ENCODE measurements at places on chromosomes 6 and 20.

GRCh38 chr6:29792123-29793035 lies 35.2 kb upstream of the HLA-G start:
- peak; percentile 11 for DNase-seq

GRCh38 chr6:46592740-46593139 lies 59.9 kb downstream of the CYP39A1 start:
- DNase-seq = no peak

DNA sequence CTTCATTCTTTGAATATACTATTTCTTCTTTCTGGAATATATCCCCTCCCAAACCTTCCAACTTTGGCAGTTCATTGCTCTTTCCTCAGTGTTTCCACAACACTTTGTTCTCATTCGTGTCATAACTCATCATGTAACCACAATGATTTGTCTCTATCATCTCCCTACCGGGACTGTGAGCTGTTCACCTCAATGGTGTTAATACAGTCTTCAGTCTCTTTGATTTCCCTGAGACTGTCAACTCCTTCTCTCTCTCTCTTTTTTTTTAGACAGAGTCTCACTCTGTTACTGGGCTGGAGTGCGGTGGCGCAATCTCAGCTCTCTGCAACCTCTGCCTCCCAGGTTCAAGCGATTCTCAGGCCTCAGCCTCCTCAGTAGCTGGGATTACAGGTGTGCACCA lies 2.5 kb upstream of the MMP24 start:
- DNase-seq = no peak

DNA sequence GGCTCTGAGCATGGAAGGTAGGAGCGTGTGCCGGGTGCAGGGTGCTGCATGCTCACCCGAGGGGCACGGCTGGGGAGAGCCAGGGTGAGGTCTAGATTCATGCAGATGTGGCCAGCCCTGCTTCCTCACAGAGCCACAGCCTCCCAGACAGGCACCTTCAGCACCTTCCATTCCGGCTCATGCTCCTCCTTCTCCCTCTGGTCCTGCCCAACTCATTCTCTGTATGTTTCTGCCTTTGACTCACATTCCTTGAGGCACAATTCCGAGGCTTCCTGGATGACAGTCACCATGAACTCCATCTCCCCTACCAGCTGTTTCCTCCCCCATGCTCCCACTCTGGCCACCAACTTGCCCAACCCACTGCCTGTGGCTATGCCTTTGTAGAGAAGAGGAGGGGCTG lies 35.4 kb downstream of the DACT2 start:
- no peak for DNase-seq

DNA sequence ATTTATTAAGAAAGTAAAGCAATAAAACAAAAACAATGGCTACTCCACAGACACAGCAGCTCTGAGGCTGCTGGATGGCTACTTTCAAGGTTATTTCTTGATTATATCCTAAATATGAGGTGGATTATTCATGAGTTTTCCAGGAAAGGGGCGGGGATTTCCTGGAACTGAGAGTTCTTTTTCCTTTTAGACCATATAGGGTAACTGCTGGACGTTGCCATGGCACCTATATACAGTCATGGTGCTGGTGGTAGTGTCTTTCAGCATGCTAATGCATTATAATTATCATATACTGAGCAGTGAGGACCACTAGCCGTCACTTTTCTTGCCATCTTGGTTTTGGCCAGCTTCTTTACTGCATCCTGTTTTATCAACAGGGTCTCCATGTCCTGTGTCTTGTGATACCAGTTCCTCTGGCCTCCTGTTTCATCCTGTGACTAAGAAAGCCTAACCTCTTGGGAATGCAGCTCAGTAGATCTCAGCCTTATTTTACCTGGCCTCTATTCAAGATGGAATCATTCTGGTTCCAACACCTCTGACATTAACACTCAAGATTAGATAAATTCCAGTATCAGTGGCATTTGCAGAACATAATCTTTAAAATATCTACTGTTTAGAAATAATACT lies 32.3 kb upstream of the TRDN start:
- no peak for DNase-seq

- no peak for DNase-seq
These were observed 4.0 kb downstream of the RBBP8NL start for GRCh38 chr20:62423326-62423706.

GRCh38 chr6:39296745-39297640 lies 17.2 kb downstream of the KCNK17 start:
- peak; percentile 9 for DNase-seq

- DNase-seq = no peak
These were observed 194.6 kb downstream of the EPM2A start for GRCh38 chr6:145540741-145541140.

GRCh38 chr6:134041093-134041492 lies 11.3 kb downstream of the SLC2A12 start:
- peak; percentile 61 for DNase-seq

DNA sequence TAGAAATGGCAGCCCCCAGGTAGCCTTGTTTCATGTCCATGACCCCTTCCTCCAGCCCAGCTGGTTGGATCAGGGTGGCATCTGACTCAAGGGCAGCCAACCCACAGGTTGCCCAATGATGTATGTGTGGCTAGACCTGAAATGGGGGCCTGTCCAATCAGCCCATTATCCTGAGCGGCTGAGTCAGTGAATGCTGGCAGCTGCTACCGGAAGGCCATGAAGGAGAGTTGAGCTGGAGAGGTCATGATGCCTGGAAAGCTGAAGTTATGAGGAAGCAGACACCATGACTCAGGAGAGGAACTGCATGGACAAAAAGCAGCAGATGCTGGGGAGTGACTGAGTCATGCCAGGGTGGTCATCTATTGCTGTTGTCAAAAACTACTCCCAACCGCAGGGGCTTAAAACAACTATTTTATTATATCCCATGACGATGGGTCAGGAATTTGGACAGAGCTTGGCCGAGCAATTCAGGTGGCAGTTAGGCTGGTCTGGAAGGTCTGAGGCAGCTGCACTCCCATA lies 67.3 kb downstream of the MDGA1 start:
- DNase-seq = peak; percentile 97

GRCh38 chr6:115594891-115595290 lies 465.8 kb downstream of the FRK start:
- DNase-seq = no peak

GRCh38 chr6:38722727-38723334 lies 7.7 kb downstream of the DNAH8 start:
- no peak for DNase-seq

DNA sequence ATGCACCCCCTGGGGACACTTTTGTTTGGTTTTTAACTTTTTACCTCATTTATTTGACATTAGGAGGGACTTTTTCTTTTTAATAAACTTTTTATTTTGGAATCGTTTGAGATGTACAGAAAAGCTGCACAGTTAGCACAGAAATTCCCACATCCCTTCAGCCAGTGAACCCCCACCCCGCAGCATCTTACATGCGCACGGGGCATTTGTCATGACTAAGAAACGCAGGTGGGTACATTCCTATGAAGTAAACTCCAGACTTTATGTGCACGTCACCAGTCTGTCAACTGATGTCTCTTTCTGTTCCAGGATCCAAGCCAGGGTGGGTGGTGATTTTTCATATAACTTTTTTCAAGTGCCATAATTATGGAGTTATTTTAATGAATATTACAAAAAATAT lies 4.9 kb upstream of the ZNF831 start:
- no peak for DNase-seq

GRCh38 chr6:161013695-161014094 lies 22.1 kb downstream of the MAP3K4 start:
- no peak for DNase-seq

DNA sequence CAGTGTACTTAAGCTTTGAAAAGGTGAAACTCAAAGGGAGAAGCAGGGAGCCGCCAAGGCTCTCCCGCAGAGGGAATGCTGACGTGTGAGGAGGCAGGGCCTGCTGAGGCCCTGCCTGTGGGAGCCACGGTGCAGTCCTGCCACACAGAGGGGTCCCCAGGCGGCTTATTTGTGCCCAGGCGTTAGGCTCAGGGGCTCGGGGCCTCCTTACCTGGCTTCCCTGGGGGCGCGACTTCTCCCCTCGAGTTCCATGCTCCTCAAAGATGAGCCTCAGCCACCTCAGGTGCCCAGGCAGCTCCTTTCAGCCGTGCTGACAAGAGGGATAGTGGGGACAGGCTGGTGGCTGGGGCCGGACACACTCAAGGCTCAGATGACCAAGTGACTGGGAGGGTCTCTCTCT lies 2.2 kb upstream of the KIF25 start:
- no peak for DNase-seq

DNA sequence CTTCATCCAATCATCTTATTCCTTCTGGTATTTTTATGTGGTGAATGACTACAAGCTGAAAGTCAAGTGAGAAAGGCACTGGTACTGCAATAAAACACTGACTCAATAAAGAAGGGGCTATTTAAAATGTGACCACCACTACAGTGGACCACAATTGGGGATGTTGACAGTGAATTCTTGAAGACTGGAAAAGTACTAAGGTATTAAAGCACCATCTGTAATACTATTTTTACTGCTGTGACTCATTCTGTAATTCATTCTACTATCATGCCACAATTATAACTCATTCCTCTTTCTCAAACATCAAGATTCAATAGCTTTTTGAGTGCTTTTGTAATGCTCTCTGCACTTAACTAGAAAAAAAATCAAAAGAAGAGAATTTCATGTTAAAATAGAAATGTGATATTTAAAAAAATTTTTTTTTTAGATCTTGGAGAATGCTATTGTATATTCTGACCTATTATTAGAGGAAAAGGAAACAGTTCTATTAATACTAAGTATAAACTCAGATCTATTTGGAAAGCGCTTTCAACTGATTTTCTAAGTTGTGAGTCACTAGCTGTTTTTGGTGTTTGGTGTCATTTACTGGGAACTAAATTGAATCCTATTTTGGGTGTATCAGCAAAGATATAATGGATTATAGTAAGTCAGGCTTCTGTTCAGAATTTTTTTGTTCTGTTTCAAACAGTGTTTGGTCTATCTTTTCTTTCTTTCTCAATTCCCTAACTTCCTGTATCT lies 104.7 kb upstream of the TMEM170B start:
- DNase-seq = peak; percentile 61

DNA sequence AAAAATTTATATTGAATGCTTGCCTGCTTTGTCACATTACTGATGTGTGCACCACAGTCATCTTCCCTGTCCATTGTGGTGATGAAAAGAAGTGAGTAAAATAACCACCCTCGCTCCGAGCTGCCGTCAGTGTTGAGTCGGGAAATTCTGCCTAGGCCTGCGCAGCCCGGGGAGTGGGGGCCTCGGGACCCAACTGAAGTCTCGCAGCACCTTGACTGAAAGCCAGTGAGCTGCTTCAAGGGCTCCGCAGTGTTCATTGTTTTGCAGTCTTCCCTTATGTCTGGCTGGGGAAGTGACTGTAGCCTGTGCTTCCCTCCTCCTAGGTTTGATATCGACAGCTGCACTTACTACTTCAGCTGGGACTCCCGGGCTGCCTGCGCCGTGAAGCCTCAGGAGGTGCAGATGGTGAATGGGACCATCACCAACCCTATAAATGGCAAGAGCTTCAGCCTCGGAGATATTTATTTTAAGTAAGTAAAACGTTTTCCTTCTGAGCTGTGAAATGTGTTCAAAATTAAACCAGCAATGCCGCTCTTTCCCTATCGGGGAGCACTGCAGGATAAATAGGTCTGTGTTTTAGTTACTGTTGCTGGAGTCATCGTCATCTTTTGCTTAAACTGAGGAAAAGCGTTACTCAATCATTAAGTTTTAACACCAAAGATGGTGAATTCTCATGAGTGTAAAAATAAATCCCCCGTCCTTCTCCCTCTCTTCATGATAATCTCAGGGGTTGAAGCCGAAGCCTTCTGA lies 32.7 kb upstream of the SLC22A1 start:
- no peak for DNase-seq

DNA sequence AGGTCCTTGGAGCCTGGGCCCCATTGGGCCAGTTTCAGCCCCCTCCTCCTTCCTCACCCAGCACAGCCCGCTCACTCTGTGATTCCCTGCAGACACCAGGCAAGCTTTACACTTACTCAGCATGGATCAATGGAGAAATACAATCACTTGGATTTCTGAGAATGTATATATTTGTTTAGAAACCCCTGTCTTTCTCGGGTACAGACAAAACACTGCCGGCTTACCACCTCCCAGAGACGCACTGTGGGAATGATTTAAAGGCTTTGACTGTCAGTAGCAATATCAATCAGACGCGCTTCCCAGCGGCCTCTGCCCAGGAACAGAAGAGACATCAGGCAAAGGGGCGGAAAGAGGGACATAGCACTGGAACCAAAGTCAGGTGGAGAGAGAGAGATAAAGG lies 186.5 kb downstream of the MAFB start:
- DNase-seq = no peak

GRCh38 chr6:89144354-89144906 lies 1.4 kb upstream of the PM20D2 start:
- no peak for DNase-seq

- DNase-seq = no peak
These were observed 208.6 kb downstream of the MOXD1 start for GRCh38 chr6:132192631-132193030.

- no peak for DNase-seq
These were observed 266.0 kb upstream of the SOX4 start for GRCh38 chr6:21327326-21328112.

DNA sequence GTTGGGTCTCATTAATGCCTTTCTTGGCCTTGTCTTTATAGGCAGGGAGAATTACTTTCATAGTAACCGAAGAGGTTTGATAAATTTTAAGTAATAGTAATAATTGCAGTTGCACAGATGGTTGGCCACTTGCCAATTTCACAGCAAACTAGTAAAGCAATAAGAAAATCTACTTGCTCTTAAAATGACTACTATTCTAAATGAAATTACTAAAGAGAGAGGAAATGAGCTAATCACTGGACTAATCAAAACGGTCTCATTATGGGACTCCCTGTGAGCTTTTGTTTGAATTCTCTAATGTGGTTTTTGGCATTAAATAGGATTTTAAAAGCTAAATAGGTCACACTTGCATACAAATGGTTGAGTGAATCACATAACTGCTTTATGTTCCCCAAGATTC lies 227.4 kb upstream of the PLN start:
- peak; percentile 11 for DNase-seq

- DNase-seq = peak; percentile 23
These were observed 93.7 kb downstream of the ZFAND3 start for GRCh38 chr6:37913210-37913609.

DNA sequence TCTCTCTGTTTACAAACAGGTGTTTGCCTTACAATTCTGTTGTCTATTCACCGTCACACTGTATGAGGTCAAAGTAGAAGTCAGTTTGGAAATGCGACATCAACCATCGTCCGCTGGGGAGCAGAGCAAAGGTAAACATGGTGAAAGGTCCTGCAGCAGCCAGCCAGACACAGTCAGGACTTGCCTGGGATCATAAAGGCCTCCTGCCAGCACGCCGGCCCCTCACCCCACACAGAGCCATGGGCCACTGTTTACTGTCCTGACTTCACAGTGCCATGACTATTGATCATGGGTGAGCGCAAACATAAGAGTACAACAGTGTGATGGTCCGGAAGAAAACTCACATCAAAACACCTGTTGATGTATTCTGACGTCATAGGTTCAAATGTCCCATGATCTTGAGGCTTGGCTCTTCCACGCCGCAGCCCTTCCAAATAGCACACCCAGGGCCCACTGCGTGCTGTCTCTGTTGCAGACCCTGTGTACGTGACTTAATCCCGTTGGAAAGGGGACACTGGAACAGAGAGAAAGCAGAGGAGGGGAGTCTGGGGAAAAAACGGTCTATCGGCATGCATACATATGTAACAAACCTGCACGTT lies 16.9 kb upstream of the PPP1R3G start:
- no peak for DNase-seq

Data from fibroblast of pulmonary artery (primary cell).